Activated CD8-positive, alpha-beta T cell treated with anti-CD3 and anti-CD28 coated beads, Interleukin-2, amount 10 ng/mL, durations not matched to agents 7 days and 5 days (primary cell): ENCODE measurements at places on chromosomes 4 and X. TPM values are rescaled to one million over a fixed set of nuclear protein-coding genes. Genes with fewer than 3 reads are reported as not detected.

- no peak for DNase-seq
Measured at GRCh38 chrX:8851231-8851886, 50.2 kb upstream of the FAM9A start.

GRCh38 chrX:10158279-10159144 lies 1.7 kb downstream of the CLCN4 start:
- no peak for DNase-seq

DNA sequence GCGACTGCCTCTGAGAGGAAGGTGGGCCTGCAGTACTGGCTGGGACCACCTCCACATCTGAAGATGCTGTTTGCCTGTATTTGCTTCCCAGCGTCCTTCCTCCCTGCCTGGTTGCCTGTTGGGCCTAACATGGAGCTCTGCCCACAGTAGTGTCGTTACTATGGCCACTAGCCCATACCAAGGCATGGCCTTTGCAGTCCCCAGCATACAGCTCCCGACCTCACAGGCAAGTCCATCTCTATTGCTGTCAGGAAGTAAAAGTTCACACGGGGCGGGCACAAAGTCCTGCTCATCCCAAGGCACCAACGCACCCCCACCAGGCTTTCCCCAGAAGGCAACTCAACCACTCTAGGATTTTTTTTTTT lies 71.6 kb downstream of the MAML3 start:
- DNase-seq = no peak

DNA sequence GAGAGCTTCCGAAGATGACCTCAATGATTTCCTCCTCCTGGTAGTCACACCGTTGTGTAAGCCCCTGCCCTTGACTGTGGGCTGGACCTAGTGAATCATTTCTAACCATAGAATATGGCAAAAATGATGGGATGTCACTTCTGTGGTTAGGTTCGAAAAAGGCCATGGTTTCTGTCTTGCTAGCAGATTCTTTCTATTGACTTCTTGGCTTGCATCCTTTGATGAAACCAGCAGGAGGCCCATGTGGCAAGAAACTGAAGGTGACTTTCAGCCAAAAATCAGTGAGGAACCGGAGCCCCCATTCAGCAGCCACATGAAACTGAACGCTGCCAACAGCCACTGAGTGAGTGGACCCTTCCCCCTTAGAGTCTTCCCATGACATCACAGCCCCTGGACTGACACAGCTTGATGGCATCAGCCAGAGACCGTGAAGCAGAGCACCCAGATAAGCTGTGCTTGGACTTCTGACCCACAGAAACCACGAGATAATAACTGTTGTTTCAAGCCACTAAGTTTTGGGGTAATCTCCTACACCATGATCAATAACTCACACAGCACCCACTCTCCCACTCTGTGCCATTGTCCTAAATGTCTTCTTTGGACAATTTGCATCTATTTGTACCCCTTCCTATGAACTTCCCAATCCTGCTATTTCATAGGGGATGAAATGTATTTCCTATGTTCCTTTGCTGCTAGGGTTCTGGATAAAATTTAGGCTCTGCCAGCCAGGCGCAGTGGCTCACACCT lies 148.0 kb upstream of the STX18 start:
- no peak for DNase-seq

GRCh38 chrX:96861218-96861617 lies 22.5 kb upstream of the RPA4 start:
- DNase-seq = no peak

DNA sequence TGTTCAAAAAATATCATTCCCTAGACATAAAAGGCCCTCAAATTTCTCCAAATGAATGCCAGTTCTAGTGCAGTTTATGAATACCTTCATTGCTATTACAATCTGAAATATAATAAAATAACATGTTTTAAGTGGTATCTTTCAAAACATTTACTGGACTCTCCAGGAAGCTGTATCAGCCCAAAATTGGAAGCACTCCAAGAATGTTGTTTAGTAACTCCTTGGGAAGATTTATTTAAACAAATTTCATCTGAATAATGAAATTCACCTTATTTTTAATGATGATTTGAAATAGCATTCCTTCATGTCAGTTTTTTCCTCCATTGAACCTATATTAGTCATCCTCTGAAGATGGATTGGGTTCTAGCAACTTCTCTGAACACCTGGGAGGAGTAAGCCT lies 217.2 kb upstream of the PCDH18 start:
- DNase-seq = no peak

DNA sequence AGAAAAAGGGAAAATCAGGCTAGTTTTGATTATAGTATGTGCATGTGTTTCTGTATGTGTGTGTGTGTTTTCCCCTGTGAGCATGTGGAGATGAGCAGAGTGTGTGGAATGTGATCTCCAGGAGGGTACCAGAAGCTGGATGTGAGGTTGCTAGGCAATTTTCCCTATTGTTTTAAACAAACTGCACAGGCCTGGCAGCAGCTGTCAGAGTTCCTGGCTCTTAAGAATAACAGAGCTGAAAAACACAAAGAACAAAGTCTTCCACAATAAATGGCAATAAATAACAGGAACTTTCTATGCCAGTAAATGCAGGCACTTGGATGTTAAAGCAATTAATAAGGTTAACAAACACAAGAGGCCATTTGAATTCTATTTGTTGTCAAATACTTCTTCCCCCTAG lies 344.6 kb upstream of the CTSO start:
- no peak for DNase-seq

DNA sequence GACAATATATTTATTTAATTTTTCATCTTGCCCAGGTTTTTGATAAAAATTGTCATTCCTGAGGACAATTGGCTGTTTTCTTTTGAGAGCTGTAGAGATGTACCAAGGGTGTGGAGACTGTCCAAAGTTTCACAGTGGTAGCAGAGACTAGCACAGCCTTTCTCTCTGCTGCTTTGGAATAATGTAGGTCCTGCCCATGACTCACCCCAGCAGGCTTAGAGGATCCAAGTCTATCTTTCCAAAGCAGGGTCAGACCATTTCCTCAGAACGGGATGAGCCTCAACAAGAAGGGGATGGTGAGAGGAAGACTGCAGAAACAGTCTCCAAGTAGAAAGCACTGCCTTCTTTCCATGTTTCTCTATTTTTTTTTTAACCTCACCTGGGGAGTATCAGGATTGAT lies 131.5 kb upstream of the RPL34 start:
- DNase-seq = no peak

DNA sequence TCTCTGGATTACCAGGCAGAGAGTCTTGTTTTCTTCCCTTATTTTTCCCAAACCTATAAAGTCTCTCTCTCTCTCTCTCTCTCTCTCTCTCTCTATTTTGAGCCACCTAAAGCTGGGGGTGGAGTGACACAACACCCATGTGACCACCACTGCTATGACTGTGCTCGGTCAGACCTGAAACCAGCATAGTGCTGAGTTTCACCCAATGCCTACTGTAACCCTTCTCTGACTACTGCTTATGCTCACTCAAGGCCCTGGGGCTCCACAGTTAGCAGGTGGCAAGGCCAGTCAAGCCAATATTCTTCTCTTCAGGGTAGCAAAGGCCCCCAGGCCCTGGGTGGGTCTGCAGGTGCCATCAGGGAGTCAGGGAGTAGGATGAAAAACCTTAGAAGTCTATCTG lies 114.7 kb upstream of the ARMCX2 start:
- no peak for DNase-seq

- DNase-seq = no peak
Measured at GRCh38 chr4:140237616-140238350, 83.8 kb upstream of the MAML3 start.

DNA sequence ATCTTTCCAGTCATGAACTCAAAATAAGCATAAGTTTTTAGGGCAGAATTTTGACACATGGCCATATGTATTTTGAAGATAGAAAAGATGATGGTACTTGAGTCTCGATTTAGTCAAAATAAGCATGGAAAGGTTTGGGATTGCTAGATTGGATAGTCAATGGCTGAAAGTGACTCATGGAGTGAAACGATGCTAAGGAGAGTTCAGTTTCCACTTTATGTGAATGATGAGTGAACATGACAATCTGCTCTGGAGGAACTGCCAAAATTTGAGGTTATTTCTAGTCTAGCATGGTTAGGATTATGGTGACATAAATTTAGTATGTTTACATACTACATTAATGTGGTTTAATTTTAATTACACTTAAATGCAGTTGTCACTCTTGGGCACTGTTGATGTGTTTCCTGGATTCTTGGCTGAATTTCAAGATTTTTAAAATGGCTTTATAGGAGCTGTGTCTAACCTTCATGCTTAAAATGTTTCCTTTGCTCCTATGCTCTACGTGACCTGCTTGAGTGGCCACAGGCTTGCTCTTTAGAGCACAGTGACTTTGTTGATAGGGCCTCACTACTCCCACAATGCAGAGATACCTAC lies 17.1 kb downstream of the DDX3X start:
- no peak for DNase-seq

DNA sequence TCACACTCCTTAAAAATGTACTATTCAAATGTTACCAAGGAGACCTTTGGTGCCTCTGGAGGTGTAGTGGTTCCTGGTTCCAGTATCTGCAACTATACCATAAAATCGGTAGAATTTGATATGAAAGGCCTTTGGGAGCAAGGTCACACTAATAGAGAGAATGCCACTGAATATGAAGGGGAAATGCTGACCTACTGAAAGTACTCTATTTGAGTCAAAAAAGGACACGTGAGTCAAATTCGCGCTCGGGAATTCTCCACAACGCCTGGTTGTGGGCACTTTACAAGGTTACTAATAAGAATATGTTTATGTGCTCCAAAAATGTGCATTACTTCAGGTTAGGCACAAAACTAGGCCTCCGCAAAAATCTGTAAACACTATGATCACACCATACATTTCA lies 39.5 kb upstream of the RELL1 start:
- DNase-seq = no peak

DNA sequence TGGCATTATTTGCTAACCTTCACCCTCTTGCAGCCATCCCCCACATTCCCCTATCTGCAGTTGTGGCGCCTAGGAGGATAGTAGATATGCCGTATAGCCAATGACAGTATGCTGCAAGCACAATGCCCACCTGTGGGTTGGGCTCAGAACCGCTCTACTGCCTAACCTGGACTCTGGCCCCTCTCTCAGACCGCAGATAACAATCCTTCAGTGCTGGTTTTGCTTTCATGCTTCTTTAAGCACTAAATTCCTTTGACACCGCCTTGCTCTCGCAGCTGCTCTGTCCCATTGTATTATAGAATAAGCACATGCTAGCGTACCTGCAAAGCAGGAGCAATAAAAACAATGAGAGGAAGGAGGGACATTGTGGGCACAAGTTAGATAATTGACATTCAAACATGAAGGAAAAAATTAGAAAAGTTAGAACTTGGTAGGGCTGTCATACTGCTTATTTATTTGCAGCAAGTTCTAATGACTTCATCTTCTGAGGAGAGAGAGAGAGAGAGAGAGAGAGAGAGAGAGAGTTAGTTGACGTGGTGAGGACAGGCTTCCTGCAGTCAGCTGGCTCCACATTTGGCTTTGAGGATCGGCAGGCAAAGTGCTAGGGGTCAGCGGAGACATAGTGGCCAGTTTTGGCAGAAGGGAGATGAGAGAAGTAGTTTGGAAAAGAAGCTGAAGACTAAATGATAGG lies 55.8 kb downstream of the WWC2 start:
- no peak for DNase-seq

DNA sequence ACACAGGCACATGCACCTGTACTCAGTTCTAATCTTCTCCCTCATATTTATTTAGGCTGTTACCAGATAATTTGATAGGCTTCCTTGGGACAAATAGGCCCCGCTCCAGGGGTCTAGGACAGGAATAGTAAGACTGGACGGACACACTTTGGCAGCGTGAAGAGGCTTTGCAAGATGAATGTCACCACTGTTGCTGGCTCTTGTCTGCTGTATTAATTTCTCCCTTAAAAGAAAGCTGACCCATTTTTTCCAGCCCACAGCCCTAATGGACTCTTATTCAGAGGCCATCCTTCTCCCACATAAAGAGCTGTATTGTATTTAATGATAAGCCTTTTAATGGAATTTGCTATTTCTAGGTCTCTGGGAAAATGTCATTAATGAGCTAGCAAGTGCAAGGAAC lies 18.0 kb downstream of the FAM184B start:
- no peak for DNase-seq

- no peak for DNase-seq
Measured at GRCh38 chr4:2186133-2186864, 55.6 kb downstream of the HAUS3 start.

GRCh38 chr4:100366213-100366612 lies 151.6 kb downstream of the EMCN start:
- DNase-seq = no peak

GRCh38 chrX:17442898-17443297 lies 67.9 kb downstream of the NHS start:
- no peak for DNase-seq

DNA sequence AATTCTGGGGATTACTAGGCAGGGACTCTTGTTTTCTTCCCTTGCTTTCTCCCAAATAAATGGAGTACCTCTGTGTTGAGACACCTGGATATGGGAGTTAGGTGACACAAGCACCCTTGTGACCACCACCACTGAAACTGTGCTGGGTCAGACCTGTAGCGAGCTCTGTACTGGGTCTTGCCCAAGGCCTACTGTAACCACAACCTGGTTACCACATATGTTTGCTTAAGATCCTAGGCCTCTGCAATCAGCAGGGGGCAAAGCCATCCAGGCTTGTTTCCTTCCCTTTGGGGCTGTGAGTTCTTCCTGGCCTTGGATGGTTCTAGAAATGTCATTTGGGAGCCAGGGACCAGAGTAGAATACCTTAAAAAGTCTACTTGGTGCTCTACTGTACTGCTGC lies 49.4 kb downstream of the LPAR4 start:
- no peak for DNase-seq

- no peak for DNase-seq
Measured at GRCh38 chrX:129976441-129976840, 6.0 kb upstream of the BCORL1 start.

TTC29 gene
- not detected for total RNA-seq

MAPK10 gene
- total RNA-seq = not detected

CWH43 gene
- not detected for total RNA-seq

GLOD5 gene
- not detected for total RNA-seq

FNIP2 gene
- total RNA-seq = 13.7 TPM

SLIT2 gene
- total RNA-seq = not detected

CITED1 gene
- total RNA-seq = not detected

CCNA2 gene
- 131 TPM for total RNA-seq

GRID2 gene
- total RNA-seq = not detected

SLC4A4 gene
- 4.6 TPM for total RNA-seq

SH3TC1 gene
- total RNA-seq = 6.3 TPM

HSFX4 gene
- total RNA-seq = not detected

RHOXF2B gene
- total RNA-seq = not detected

CXCL8 gene
- total RNA-seq = not detected

OTUD6A gene
- total RNA-seq = not detected

RPL9 gene
- 1,107 TPM for total RNA-seq
